Stimulated activated CD4-positive, alpha-beta T cell treated with anti-CD3 and anti-CD28 coated beads, TNF-alpha, amount 100 ng/mL, for 1 hour (primary cell): ENCODE measurements at places on chromosomes 3 and 15.

DNA sequence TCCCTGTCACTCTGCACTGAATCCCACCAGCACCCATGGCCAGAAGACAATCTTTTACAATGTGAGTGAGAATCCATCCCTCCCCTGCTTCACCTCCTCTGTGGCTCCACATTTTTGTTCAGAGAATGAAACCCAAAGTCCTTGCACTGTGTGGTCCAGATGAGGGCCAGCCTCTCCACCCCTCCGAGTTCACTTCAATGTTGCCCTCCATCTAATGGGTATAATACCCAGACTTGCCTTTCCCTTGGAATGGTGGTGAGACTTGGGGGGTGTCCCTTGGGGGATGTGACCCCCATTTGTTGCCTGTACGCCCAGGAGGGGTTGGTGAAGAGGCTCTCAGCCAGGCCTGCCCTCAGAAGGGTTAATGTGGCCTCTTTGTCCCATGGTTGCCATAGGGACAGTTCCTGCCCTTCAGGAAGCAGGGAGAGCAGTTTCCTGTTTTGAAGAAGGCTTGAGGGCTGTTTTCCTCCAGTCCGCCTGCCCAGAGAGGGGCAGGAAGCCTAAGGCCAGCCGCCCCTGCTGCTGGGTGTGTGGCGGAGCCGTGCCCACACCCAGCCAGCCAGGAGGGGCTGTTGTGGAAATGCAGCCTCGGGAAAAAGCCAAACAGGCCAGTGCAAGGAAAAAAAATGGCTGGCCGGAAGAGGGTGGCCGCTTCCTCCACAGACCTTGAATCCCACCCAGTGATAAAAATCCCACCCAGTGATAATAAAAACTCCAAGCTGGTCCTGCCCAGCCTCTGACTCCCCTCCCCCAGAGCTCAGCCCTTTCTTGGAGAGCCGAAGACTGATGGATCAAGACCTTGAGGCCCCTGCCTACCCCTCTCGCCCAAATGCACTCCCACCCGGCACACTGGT lies 14.6 kb upstream of the FGD5 start:
- no peak for DNase-seq

- no peak for DNase-seq
Measured at GRCh38 chr3:135292162-135292561, 497.1 kb downstream of the EPHB1 start.

- no peak for DNase-seq
Measured at GRCh38 chr3:159829539-159830227, 159.0 kb upstream of the IL12A start.

DNA sequence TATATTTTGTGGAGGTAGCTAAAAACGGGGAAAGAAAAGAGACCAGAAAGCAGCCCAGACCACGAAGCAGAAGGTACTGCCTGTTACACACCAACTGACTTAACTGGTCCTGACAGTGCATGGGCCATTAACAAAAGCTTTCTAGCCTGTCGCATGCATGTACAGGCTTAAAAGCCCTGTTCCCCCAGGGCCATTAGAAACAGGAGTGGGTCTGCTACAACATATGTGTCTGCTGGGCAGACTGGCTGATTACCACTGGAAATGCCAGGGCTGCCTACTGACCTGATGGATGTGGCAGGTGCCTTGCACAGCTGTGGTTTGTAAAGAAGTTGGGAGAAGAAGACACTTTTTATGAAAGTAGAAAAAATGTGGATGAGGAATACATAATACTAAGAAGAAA lies 137.4 kb downstream of the GAP43 start:
- DNase-seq: no peak

GRCh38 chr3:67357610-67358458 lies 296.6 kb downstream of the SUCLG2 start:
- DNase-seq: no peak

GRCh38 chr3:141828890-141829289 lies 47.6 kb upstream of the ATP1B3 start:
- DNase-seq: no peak

GRCh38 chr3:141273700-141274410 lies 42.2 kb downstream of the PXYLP1 start:
- no peak for DNase-seq

DNA sequence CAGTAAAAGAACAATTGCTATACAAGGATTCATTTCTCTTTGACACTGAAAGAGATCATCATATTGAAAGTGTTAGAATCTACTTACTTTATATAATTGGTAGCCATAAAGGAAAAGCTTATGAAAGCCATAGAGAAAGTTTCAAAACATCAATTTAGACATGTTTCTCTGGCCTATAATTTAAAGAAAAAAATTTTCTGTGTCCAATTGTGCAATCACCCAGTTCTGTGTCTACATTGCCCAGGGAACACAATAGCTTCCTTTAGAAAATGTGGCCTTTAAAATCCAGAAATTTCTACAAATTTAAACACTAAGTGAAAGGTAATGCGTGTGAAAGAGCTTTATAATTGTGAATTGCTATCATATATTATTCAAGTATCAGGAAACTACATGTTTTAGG lies 259.2 kb downstream of the GBE1 start:
- no peak for DNase-seq

GRCh38 chr3:59133311-59133710 lies 83.5 kb upstream of the CFAP20DC start:
- no peak for DNase-seq

DNA sequence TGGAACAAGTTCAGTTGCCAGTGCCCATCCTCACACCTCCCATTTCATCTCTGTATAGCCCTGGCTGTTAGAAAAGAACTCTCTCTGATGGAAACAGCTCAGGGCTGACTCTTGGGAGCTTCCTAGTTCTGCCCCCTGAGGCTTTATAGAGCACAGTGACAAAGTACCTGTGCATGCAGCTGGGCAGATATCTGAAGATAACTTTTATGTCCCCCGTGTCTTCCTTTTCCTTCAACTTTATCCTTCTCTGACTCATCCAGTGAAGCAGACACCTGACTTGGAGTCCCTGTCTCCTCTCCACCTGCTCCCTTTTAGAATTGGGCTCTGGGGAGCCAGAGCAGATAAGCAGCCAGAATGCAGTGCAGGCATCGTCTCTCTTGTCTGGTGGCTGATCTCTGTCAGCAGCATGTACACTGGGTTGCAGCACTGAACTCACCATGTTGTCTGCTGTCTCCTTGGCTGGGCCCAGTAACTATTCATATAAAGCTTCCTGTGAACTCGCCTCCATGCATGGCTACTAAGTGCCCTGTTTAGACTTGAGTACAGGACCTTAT lies 53.9 kb upstream of the PLXNA1 start:
- no peak for DNase-seq

DNA sequence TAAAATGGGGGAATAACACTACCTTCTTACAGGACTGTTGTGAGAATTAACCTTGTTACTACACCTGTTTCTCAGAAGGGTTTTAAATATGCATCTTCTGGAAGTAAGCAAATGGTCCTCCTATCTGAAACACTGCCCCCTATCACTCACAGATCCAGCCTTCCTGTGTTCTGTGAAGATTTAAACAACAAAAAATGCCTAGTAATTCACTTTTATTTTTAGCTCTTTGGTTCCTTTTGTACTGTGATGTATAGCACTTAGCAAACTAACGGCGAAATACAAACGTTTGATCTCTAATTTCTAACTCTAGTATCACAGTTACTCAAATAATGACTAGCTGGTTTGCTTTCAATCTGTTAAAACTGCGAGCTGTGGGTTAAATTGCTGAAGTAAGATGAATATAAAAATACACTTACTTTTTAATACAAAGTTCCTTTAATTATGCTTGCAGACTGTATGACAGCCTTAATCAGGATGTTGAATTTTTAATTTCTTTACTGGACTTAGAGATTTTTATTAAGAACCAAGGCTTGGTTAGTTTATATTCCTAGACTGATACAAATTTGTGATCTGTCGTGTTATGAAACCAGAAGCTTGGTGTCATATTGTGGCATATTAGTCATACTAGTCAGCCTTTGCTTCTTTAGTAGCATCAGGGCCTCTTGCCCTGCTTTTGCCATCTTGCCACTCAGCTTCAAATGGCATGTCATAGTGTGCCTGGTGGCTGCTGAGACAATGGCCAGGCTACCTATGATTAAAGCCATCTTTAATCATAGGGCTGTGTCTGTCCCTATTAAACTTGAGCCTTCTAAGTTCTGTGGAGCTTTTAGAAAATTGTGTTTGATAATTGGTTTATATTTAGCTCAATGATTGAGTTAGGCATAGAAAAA lies 9.2 kb downstream of the EIF3J start:
- DNase-seq: no peak

DNA sequence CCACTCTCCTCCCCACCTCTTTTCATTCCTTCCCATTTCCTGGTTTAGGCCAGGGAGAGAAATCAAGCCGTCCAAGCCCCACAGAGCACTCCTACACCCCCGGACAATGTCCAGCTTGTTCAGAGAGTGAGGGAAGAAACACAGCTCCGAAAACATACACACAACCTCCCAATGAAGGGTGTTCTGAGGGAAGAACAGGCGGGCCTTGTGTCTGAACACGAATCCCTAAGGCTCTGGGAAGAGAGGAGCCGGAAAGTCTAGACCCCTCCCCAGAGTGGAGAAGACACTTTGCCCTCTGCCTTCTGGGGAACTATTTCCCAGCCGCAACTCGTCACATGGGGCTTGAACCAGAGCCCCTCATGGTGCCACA lies 30.5 kb downstream of the ACAN start:
- DNase-seq: no peak

DNA sequence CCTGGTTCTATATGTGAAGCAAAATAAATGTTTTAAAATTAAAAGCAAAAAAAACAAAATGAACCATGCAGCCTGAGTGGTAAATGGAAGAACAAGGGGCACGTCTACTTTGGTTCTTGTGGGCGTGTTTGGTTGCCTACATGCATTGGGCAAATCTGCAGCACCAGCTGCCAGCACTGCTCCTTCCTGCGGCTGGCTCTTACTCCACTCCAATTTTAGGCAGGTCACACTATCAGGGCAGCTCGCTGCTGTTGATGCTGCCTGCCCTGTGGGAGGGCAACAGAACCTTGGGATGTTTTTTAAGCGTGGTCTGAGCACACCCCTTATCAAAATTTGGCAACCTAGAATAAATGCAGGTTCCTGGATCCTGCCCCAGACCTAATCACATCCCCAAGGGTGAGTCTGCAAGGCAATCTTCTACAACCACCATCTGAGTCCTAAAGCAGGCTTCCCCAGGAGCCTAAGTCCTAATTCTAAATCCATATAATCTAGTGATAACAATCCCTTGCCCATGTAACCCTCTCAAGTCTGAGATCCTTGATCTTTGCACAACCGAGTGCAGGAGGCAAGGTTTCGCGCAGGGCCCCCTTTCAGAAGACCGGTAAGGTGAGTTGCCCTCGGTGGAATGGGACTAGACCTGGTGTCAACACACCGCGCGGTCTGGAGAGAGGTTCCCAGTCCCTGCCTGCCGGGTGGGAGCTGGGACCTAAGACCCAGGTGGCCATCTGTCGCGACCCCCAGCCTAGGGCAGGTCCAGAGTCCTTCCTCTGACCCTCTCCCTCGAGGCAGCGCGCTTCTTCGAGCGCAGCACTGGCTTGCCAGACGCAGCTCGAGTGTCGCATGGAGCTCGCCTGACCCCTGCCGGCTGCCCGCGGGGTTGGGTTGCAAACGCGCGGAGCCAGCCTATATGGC lies 15.9 kb downstream of the IVD start:
- DNase-seq: peak; percentile 54

DNA sequence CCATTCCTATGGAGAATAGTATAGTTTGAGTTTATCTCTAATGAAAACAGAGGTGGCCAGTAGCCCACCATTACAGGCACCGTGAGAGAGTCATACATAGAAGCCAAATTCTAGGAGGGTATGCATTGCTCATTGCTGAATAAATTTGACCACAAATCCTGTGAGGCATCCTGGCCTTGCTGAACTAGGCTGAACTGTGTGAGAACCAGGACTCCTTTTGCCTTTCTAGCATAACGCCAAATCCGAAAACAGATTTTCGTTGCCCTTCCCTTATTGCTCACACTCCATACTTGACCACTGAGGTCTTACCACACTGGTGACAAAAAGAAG lies 50.4 kb downstream of the SLC2A2 start:
- no peak for DNase-seq

- DNase-seq: no peak
Measured at GRCh38 chr3:9217784-9218513, 31.5 kb downstream of the SRGAP3 start.

DNA sequence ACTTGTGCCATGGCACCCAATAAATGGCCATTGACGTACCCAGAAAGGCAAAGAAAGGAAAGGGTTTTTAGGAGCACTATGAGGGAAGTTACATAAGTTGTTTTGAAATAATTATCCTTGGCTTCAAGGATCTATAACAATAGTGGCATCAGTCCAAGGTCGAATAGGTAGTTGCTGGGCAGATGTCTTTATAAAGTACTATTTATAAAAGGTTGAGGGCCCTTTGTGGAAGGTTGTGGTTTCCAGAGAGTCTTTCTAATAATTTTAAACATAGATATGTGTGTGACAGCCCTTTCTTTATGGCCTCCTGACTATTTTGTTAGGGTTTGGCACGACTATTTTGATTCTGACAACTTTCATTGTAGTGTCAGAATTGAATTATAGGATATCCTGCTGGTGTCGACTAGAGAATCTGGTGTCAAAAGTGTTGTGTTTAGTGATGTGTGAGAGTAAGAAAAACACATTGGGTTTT lies 260.5 kb downstream of the PYDC2 start:
- DNase-seq: no peak

DNA sequence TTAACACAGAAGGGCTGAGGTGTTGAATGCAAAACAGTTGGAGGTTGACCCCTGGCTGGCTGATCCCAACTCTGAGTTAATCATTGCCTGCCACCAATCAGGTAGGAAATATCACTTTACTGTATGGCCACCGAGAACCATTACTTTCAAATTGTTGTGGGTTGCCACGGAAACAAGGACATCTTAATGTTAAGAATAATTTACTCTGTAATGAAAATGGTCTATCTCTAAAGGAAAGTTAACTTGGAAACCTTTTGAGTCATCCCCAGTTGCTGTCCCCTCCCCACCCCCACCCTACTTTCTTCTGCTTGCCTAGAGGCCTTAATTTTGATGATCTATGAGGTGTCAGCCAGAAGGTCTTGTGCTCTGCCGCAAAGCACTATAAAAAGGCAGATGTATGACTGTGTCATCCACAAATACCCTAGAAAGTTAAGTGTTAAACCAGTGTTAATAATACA lies 78.7 kb upstream of the SNRK start:
- DNase-seq: no peak

- no peak for DNase-seq
Measured at GRCh38 chr3:72179107-72179464, 394.1 kb upstream of the PROK2 start.

DNA sequence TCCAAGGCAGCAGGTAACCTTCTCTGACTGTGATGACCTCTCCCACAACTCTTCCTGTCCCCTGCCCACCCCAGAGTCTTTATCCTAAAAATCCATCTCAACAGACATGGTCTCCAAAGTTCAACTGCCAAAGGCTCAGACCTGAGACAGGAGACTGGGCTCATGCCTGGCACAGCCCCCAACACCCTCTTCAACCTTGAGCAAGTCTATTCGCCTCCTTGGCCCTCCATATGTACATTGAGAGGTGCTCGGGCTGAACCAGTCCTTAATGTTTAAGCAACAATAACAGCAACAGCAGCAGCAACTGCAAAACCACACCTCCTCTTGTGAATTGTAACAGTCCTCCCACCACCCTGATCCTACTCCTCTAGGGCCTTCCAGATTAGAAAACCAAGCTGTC lies 9.9 kb downstream of the FAM3D start:
- DNase-seq: no peak
